ENCODE measurements at places on chromosomes 3 and 15.

- no peak for DNase-seq
Observed at GRCh38 chr3:162507397-162507796, 1010.8 kb downstream of the OTOL1 start.

GRCh38 chr15:92383519-92384324, 10.0 kb upstream of the ST8SIA2 start:
- no peak for DNase-seq

DNA sequence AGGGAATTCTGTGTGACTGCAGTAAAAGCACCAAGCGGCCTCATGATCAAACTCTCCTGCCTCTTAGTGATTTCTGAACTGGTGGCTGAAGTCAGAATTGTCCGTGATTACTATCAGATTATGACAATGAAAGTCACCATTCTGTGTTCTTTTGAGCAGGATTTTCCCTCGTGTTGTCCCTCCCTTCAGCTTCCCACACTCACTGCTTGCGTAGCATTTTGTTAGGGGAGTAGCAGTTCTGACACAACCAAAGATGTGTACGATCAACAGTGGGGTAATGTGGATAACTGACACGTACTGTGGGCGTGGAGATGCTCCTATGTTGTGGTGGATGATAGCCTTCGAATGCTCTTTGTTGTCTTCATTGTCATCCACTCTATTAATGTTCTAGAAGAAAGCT, 67.8 kb upstream of the ICE2 start:
- DNase-seq, result no peak

GRCh38 chr15:91075739-91076138, 24.3 kb upstream of the SV2B start:
- DNase-seq, result no peak

DNA sequence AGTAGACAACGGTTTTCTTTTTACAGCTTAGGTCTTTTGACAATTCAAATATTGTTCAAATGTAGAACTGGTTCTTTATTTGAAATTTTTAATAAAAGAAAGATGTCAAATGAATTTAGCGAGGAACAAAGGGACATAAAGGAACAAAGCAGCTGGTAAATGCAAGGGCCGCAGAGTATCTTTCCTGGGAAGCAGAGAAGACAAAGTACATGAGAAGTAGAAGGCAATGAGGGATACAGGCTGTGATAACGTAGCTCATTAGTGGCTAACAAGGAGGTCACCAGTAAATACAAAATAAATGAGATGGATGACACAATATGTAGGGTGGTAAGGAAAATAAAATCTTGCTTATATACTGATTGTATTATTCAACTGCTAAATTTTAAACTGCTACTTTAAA, 762.8 kb downstream of the VGLL3 start:
- no peak for DNase-seq

DNA sequence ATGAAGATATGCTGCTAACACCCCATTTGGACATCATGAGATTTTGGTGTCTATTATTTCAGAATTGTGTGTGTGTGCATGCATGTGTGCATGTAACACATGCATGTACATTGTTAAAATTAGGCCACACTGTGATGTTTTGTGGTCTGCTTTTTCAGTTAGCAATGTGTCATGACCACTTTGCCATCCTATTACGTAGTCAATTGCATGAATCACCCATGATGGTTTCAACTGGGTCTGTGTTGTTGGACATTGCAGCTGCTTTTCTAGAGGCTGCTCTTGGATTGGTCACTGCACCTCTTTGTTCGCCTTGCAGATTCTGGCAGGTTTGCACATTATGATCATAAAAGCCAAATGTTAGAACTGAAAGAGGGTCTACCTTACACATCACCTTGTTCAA, 101.0 kb upstream of the THBS1 start:
- DNase-seq, result no peak

GRCh38 chr3:100023150-100023549, 91.2 kb downstream of the FILIP1L start:
- DNase-seq, result no peak

DNA sequence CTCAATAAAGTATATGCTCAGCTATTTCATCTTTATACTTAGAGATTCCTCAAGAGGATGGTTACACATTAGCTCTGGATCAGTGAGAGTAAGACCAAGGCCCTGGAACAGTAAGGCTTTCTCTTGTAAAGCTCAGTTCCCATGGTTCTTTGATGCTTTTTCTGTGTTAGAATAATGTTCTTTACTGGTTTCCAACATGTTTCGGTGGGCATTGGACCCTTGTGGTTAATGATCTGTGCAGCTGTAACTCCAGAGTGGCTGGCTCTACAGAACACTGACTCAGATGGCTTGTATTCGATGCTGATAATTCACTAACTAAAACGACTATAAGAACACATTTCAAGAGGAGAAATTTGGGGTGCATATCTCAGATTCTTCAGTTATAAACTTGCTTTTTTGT, 114.7 kb downstream of the AKAP13 start:
- DNase-seq, result no peak

DNA sequence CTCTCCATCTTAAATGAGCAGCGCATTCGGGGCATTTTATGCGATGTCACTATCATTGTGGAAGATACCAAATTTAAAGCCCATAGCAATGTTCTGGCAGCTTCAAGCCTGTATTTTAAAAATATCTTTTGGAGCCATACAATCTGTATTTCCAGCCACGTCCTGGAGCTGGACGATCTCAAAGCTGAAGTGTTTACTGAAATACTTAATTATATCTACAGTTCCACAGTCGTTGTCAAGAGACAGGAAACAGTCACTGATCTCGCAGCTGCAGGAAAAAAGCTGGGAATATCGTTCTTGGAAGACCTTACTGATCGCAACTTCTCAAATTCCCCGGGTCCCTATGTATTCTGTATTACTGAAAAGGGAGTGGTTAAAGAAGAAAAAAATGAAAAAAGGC, 44.4 kb upstream of the RASA2 start:
- DNase-seq, result no peak

GRCh38 chr15:75597667-75598341, 18.7 kb upstream of the PTPN9 start:
- no peak for DNase-seq

- no peak for DNase-seq
Observed at GRCh38 chr3:85571835-85572234, 613.0 kb downstream of the CADM2 start.

- DNase-seq, result no peak
Observed at GRCh38 chr3:197997936-197998335, 37.9 kb downstream of the LMLN start.

- no peak for DNase-seq
Observed at GRCh38 chr3:126711121-126711760, 7.2 kb downstream of the CHCHD6 start.

DNA sequence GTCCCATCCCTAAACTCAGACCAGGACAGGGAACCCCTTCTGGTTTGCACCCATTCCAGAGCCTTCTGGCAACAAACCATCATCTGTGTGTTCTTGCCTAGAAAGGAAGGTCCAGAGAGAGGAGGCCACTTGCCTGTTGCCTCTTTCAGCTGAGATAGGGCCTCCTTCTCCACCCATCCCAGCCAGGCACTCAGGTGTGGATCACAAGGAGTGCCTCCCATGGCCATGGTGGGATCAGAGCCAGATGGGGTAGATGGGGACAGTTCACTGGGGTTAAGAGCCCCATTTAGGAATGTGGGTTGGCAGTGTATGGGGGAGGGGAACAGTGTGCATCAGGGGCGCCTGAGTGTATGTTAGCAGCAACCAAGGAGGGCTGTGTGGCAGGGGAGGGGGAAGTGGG, 8.9 kb upstream of the CTDSPL start:
- no peak for DNase-seq

GRCh38 chr3:70919661-70920060, 607.2 kb upstream of the MDFIC2 start:
- DNase-seq, result no peak

GRCh38 chr3:78901544-78901943, 866.3 kb downstream of the ROBO1 start:
- DNase-seq, result no peak

DNA sequence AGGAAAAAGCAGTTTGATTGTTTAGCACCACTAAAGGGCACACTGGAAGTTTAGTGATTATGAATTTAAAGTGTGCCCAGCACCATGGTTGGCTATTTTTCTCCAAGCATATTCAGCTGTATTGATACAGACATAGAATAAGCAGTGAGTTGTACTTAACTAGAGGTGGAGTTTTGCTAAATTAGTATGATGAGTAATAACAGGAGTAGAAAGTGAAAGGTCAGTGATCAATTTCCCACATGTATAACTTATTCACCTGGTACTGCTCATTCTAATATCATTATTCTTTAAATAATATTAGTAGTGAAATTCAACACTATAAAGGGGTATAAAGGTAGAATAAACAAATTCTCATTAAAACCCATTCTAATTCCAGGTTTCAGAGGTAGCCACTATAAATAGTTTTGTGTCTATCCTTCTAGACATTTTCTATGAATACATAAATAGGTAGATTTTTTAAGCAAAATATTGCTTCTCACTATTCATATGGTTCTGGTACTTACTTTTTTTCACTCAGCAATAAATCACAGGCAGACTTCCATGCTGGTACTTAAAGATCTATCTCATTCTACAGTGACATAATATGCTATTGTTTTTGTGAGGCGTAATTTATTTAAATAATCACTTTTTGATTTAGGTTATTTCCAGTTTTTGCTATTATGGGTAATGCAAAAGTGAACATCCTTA, 732.9 kb downstream of the VGLL3 start:
- no peak for DNase-seq

DNA sequence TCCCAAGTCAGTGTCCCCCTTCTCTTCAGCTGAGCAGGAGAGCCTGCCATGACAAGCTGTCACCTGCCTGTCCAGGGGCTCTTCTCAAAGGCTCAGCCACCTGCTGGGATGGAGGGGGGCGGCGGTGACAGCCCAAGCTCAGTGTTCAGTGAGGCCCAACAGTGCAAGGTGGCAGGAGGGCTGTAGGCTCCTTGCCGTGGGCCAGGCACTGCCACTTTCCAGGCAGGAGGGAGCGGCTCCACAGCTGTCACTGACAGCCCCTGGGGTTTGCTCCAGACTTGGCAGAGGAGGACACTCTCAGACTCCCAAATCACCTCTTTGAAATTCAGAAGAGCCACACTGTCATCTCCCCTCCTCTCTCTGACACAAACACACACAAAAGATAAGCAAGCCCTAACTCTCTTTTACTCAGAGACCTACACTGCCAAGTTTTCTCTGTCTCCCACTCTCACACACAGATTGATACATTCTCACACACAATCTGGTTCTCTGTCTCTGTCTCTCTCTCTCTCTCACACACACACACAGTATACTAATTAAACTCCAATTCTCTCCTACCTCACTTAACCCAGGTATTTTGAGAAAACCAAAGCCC, 443.3 kb downstream of the EPHB1 start:
- DNase-seq, result no peak
